Eye (tissue), 1 donor: ENCODE measurements at places on chromosomes 4 and X.

DNA sequence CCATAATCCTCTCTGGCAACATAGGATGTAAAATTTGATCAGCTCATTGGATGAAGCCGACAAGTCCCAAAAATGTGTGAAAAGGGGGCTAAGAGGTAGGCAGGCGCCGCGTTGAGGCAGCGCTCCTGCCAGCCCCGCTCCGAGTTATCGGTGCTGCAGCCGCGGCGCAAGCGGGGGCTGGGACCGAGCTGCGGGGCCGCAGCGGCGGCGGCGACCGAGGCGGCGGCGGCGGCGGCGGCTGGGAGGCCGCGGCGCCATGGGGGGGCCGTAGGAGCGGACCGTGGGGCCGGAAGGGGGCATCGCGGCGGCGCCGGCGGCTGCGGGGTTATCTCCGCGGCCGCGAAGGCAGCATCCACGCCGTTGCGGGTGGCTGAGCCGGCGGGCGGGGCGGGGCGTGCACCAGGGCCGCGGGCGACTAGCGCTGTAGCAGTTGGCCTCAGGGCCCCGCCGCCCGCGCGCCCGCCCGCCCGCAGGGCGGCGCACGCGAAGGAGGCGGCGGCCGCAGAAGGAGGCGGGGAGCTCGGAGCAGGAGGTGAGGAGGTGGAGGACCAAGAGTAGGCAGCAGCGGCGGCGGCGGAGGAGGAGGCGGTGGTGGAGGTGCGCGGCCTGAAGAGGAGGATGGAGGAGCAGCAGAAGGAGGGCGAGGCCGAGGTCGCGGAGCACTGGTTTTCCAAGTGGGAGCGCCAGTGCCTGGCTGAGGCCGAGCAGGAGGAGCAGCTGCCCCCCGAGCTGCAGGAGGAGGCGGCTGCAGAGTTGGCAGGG is 126.0 kb upstream of the CXorf66 start:
- peak; percentile 52 for DNase-seq

DNA sequence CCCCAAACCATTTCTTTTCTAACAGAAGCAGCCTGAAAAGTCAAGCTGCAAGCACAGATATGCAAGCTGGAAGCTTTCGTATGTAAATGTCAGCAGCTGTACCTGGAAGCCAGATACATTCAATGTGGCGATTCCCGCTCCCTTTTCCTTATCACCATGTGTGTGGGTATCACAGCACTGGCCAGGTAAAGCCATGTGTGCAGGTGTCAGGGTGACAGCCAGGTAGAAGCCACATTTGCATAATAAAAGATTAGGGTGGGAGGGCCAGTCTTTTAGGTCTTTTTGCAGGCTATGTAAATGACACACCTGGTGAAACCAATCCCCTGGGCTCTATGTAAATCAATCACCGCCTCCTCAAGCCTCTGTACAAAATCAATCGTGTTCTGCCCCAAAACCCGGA is 50.1 kb downstream of the RXFP1 start:
- no peak for DNase-seq

- no peak for DNase-seq
These were observed 22.4 kb downstream of the RBM47 start for GRCh38 chr4:40607221-40607620.

DNA sequence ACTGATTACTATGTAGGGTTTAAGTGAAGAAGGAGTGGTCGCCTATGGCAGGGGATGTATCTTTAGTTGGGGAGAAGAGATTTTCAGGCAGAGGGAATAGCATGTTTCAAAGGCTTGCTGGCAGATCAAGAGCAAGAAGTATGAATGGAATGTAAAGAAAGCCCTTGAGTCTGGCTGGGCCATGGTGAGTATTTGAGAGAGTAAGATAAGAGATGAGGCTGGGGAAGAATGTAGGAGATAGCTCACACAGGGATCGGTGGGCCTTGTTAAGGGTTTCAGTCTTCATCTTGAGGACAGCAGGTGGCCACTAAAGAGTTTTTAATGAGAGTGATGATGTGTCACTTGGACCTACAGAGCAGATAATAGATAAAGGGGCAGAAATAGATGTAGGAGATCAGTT is 319.1 kb upstream of the RPS6KA3 start:
- DNase-seq: no peak

- no peak for DNase-seq
These were observed 10.9 kb downstream of the FAM241A start for GRCh38 chr4:112156112-112156511.

- DNase-seq: peak; percentile 42
These were observed 84.8 kb downstream of the PDE5A start for GRCh38 chr4:119543779-119544178.

DNA sequence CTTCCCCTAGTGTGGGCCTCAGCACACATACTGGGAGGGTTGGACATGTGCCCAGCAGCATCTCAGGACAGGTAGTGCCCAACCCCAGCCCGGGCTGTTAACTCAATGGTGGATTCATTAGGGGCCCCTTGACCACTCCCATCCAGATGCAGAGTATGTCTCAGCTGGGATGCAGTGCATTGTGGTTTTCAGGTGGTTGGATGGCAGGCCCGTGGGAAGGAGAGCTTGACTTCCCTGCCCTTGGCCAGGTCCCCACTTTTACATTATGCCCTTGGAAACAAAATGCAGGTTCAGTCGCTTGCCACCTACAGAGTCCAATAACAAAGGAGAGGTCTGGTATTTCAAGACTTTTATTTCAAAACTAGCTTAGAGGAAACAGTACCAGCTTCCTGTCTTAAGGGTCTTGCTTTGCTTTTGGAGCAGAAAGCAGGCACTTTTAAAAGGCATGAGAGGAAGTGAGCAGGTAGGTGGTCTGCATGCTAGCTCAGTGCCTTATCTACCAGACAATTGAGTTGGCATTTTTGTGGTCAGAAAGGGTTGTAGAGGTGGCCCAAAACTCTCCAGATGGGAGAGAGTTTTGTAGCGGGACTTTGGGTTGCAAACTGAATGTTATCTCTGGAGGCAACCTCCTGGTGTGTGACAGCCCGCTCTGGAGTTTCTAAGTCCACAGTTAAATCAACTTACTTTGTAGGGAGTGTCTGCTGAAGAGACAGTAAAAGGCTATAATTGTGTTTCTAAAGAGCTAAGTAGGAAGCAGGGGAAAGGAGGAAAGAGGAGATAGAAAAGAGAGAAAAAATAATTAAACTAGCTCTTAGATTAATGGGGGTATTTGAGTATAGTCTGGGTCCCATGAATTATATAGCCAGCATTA is 171.0 kb downstream of the GALNTL6 start:
- no peak for DNase-seq

- DNase-seq: no peak
These were observed 151.3 kb downstream of the USP46 start for GRCh38 chr4:52507774-52508173.

DNA sequence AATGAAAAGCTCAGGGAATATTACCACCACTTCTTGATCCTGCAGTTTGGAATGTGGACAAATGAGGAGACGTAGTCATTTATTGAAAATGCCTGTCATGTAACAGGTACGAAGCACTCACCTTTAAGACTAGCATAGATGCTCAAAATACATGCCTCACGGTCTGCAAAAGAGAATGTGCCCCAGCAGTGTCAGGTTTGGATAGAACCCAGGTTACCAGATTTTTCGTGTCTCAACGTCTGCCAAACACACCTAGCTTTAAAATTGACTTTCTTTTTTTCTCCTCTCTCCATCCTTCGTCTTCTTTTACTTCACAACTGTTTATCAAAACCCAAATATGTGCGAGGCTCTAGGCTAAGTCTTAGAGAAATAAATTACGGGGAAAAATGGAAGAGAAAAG is 606.8 kb upstream of the ATOH1 start:
- DNase-seq: no peak

- no peak for DNase-seq
These were observed 25.6 kb upstream of the MMRN1 start for GRCh38 chr4:89868999-89869589.

DNA sequence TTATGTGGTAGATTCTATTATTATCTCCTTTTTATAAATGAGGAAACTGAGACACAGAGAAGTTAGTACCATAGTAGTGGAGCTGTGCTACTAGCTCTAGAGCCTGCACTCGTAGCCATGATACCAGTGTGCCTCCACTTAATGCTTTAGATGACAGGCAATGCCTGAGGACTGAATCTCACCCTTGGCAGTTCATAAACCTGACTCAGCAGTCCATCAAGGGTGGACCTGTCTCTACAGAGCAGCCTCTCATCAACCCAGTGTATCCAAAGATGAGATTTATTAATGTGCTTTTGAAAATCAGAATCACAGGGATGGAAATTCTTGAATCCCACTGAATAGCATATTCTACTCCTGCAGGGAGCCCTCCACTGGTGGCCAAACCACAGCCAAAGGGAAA is 483.2 kb upstream of the DIPK2B start:
- DNase-seq: no peak

DNA sequence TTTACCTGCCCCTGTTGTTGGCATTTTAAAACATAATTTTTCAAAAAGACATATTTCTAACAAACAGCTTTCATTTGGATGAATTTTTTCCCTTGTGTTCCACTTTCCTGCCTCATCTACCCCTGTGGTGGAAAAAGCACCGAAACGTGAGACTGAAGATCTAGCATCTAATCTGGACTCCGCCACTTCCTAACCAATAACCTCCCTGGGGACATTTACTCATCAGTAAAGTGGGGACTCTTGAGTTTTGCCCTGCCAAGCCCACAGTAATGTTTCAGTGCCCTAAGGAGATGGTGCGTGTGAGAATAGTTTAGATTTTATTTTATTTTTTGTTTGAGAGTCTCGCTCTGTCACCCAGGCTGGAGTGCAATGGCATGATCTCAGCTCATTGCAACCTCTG is 56.7 kb downstream of the ADGRG2 start:
- no peak for DNase-seq

DNA sequence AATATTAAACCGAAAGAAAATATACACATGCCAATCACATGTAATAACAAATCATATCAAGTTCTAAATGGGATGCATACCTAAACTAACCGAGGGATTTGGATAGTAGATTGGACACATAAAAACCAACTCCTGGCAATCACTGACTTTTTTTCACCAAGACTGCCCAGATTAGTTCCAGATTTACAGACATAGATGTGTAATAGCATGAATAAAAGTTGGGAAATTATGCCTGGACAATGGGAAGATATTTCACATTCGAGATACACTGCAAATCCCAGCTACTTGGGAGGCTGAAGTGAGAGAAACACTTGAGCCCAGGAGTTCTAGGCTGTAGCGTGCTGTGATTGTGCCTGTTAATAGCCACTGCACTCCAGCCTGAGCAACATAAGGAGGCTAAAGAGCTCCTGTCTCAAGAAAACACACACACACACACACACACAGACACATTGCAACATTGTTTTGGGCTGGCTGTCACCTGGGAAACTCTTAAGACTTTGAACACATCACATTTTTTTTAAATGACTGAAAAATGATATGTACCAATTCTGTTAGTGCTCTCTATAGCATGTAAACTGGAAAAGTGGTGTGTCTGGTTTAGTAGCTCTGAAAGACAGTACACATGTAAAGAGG is 5.7 kb downstream of the RAB40A start:
- DNase-seq: no peak

DNA sequence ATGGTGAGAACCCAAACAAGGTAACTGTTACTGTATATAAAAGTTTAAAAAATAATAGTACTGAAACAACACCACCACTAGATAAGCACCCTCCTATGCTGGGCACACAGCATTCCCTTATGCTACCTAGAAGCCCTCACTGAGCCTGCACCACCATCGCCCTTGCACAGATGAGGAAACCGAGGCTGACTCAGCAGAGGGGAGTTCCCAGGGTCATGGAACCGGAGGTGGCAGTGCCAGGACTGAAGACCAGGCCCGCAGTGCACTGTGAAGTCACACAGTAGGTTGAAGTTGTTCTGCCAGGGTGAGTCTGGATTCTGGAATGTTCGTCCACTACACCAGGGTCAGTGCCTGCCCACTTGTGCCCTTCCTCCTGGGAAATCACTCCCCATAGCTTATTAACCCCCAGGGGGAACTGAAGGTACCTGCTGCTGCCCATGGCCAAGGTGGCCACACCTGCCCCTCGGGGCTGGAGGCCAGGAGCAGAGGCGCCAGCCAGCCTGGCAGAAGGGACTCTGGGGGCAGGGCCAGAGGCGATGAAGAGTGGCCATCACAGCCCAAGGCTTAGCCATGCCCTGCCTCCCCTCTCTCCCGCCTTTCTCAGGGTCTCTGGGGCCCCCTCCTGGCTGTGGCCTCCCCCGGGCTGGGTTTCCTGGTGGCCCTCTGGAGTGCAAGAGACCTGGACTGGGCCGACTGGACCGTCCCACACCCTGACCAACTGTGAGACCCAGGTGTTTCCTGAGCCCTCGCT is 15.1 kb upstream of the ABLIM2 start:
- no peak for DNase-seq

- peak; percentile 12 for DNase-seq
These were observed 1.7 kb downstream of the MTMR1 start for GRCh38 chrX:150694738-150695410.

GRCh38 chr4:1792832-1793495 is at the start of gene FGFR3:
FGFR3 (plus strand) TSS chr4:1793293; CDS start chr4:1793935, 642 bp downstream.
- DNase-seq: peak; percentile 61

- no peak for DNase-seq
These were observed 459.8 kb downstream of the PABPC4L start for GRCh38 chr4:133741766-133742165.

- DNase-seq: peak; percentile 82
These were observed 9.9 kb downstream of the NSG1 start for GRCh38 chr4:4396628-4397440.

GRCh38 chr4:8005033-8005808 is 65.6 kb upstream of the AFAP1 start:
- no peak for DNase-seq

GRCh38 chr4:1448589-1449420 is 42.6 kb upstream of the NKX1-1 start:
- DNase-seq: no peak

GRCh38 chr4:11765849-11766453 is 337.3 kb upstream of the HS3ST1 start:
- DNase-seq: peak; percentile 57

GRCh38 chr4:175457956-175458355 is 354.1 kb downstream of the GPM6A start:
- no peak for DNase-seq

DNA sequence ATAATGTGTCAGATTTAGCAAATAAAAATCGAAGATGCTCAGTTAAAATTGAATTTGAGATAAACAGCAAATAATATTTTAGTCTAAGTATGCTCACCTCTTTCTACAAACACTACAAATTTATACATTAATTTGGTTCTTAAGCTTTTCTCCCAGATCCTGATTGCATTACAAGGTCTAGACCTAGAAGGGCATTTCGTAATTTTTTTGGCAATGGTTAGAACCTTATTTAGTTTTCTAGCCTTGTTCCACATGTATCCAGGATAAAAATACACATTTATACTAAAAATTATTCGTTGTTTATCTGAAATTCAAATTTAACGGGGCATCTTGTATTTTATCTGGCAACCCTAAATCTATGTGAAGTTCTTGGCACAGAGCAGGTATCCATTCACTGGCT is 2.5 kb upstream of the CDKL5 start:
- DNase-seq: no peak

DNA sequence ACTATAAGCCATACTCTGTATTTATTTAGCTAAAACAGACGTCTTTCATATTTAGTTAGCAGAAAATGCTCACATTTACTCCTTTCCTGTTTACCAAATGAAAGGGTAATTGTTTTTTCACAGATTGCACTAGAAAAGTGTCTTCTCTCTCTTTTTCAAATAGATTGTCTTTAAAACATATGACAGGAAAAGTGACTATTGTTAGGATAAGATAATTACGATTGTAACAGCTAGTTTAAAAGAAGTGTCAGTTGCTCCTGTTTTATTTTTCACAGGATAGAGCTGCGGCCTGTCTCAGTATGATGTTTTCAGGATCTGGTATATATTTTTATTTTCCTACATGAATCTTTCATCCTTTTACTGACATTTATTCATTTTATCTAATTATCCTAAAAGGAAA is 353.5 kb downstream of the FBXO8 start:
- DNase-seq: no peak
